Fibroblast of the aortic adventitia (primary cell): ENCODE measurements at places on chromosomes 7 and 10. TPM values are rescaled to one million over a fixed set of nuclear protein-coding genes. Genes with fewer than 3 reads are reported as not detected.

GRCh38 chr10:100866575-100867098, 46.1 kb upstream of the SLF2 start:
- DNase-seq = no peak

- DNase-seq = peak; percentile 31
These were observed 13.9 kb downstream of the NAPEPLD start for GRCh38 chr7:103134836-103135554.

GRCh38 chr7:23020742-23021401, 6.9 kb upstream of the HYCC1 start:
- DNase-seq = peak; percentile 98

GRCh38 chr7:158740657-158741293, 36.2 kb upstream of the NCAPG2 start:
- peak; percentile 93 for DNase-seq

- no peak for DNase-seq
These were observed at the start of gene CLEC2L for GRCh38 chr7:139523199-139523941. CLEC2L (plus strand) TSS chr7:139523685; CDS start chr7:139523928, 243 bp downstream.

- DNase-seq = no peak
These were observed 219.8 kb upstream of the PPP1R3A start for GRCh38 chr7:114138587-114138986.

DNA sequence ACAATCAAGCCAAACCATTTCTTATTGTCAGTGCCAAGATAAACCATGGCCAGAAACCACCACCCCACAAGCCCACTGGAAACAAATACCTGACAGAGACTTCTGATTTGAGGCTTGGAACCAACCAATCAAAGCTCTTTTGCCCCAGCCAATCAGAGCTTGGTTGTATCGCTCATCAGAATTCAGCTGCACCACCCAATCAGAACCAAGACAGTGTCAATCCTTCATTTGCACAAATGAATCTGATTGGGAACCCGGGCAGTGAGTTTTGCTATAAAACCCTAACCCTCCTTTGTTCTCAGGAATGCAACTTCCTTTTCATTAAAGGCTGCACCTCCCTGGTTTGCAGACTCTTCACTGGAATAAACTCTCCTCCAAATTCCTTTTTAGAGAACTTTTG, 87.4 kb downstream of the ELAPOR2 start:
- DNase-seq = no peak

- no peak for DNase-seq
These were observed 392.7 kb downstream of the CALN1 start for GRCh38 chr7:72019436-72019835.

GRCh38 chr7:45698303-45699014, 124.3 kb downstream of the ADCY1 start:
- no peak for DNase-seq

- no peak for DNase-seq
These were observed 692.0 kb upstream of the IGFBP3 start for GRCh38 chr7:46613116-46613515.

DNA sequence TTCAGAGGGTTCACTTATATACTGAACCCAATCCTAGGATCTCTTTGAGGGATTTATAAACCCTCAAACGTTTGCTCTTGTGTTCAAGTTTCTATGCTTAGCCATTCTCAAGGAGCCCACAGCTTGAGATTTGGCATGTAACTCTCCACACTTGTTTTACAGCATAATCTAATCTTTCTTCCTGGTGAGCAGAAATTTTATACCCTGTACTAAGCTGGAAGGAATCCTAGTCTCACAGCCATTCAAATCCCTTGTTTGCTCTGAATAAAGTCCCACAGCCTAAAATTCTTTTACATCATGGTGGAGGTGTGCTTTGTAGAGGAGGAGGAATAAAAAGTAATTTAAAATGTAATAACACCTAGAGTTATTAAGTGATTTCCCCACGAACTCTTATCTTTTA, 5.3 kb upstream of the AGR2 start:
- no peak for DNase-seq

Gene ZMIZ1
- total RNA-seq = 15.0 and 28.1 TPM in 2 replicates

Gene FKBP6
- not detected in 2 replicates for total RNA-seq

Gene NUTM2D
- total RNA-seq = 0.82 and 2.6 TPM in 2 replicates

Gene TMEM130
- total RNA-seq = 0.27 and 0.57 TPM in 2 replicates

Gene WEE2
- total RNA-seq = under 0.01 TPM in 1 of 2 replicates, not detected in the other
